ENCODE measurements at places on chromosomes 6 and 20.
A peak's percentile ranks its signal among the peaks of the same experiment; 100 is the strongest.

DNA sequence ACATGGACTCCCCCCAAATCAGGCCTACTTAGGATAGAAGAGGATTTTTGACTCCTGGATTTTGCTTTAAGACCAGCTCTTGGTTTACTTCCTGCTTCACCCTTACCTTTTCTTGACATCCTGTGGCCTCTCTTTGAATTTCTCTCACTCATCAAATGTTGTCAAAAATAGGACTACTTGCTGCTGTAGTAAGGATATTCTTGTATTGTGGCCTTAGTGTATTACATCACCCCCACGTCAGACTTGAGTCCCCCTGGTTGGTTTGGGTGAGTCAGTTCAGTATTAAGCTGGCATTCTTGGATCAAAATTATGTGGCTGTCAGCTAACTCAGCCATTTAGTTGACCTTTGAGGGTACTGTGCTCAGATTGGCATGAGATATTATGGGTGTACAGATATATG is 1.1 kb downstream of the TPX2 start:
- no peak for DNase-seq

DNA sequence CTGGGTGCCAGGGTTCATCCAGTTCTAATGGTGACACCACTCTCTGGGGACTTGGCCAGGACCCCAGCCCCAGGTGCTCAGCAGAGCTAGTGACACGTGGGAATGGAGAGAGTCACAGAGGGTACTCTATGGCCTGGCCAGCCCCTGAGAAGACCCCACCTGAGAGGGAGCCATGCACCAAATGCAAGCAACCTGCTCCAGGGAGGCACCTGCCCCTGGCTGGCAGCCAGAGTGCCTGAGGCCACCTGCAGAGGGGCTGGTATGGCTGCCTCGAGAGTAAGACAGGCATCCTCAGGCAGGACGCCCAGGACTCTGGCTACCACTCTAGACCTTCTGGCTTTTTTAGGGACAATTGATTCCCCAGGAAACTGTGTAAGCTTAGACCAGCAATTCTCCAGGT is 38.6 kb upstream of the CST7 start:
- no peak for DNase-seq

- no peak for DNase-seq
These were observed 30.9 kb downstream of the SCML4 start for GRCh38 chr6:107793191-107793590.

- DNase-seq: no peak
These were observed 114.1 kb upstream of the SMLR1 start for GRCh38 chr6:130713144-130713543.

DNA sequence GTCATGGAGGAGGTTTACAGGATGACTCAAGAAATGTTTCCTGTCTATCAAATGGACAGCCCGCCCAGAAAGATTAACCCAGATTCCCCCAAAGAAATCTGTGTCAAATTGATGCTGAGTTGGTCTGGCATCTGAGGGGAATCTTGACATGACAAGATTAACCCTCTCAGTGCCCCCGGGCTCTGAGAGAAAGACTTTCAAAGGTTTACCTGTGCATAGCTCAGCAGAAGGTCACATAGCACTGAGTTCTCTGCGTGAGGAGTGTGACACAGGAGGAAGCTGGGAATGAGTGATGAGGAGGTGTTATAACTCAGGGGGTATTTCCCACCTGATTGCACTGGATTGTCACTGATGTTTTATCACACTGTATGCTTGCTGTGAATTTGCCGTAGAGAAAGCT is 601.2 kb downstream of the DHX35 start:
- no peak for DNase-seq

GRCh38 chr6:166389119-166389518 is 6.4 kb upstream of the MPC1 start:
- DNase-seq: no peak

- no peak for DNase-seq
These were observed 874.2 kb downstream of the TFAP2A start for GRCh38 chr6:9540534-9541126.

DNA sequence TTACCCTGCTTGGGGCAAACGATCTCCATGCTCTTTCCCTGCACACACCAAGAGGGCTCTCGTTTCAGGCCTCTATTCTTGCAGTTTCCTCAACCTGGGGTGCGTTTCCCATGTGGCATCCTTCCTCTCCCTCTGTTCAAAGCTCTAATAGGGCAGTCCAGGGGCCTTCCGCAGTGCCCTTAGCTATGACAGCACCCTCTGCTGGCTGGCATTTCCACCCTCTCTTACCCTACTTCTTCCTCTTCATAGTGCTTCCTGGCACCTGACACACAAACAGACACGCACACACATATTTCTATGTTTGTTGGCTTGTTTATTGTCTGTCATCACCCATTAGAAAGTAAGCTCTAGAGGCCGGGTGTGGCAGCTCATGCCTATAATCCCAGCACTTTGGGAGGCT is 294.0 kb downstream of the CLIC5 start:
- no peak for DNase-seq

- DNase-seq: no peak
These were observed 27.9 kb downstream of the SDCBP2 start for GRCh38 chr20:1301031-1301529.

GRCh38 chr6:89475101-89475500 is 42.1 kb downstream of the ANKRD6 start:
- no peak for DNase-seq

DNA sequence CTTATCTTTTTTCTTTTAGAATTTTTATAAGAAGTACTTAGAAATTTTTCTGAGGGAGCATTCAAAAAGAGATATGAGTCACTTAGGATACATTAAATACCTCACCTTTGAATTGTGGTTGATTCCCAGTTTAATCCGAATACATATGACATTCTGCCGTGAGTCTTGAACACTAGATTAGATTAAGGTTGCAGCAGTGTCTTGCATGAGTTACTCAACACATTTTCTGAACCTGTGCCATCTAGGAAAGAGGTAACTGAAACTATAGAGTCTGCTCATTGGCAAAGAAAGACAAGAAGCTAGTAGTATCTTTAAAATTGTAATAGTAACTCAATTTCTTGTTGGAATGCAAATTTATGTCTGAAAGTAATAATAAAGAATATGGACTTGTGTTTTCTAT is 14.9 kb downstream of the PEX3 start:
- DNase-seq: no peak

DNA sequence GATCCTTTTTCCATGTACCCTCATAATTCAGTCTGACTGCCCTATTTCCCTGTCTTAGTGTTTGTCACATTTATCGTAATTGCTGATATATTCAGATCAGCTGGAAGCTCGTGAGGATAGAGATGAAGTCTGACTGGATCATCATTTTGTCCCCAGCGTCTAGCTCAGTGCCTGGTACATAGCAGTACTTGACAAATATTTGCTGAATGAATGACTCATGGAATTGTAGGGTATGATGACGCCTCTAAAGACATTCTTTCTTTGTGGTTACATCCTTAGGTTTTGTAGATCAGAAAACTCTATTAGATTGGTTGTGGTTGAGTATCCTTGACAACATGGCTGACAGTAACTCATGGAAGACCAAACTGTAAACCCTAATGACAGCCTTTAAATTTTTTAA is 68.9 kb downstream of the MTHFD1L start:
- DNase-seq: peak; percentile 45

GRCh38 chr6:121597654-121598053 is 162.2 kb downstream of the GJA1 start:
- DNase-seq: no peak

DNA sequence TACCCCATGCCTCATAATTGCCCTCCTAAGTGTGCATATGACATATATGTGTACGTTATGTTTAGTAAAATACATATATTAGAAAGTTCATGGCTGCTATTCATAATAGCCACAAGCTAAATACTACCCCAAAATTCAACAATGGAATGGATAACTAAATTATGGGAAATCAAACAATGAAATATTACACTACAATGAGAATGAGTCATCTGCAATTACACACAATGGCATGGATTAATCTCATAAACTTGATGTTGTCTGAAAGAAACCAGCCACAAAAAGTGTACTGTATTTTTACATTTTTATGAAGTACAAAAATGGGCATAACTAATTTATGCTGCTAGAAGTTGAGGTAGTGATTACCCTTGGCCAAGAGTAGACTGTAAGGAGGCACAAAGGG is 477.0 kb downstream of the HAO1 start:
- DNase-seq: no peak

DNA sequence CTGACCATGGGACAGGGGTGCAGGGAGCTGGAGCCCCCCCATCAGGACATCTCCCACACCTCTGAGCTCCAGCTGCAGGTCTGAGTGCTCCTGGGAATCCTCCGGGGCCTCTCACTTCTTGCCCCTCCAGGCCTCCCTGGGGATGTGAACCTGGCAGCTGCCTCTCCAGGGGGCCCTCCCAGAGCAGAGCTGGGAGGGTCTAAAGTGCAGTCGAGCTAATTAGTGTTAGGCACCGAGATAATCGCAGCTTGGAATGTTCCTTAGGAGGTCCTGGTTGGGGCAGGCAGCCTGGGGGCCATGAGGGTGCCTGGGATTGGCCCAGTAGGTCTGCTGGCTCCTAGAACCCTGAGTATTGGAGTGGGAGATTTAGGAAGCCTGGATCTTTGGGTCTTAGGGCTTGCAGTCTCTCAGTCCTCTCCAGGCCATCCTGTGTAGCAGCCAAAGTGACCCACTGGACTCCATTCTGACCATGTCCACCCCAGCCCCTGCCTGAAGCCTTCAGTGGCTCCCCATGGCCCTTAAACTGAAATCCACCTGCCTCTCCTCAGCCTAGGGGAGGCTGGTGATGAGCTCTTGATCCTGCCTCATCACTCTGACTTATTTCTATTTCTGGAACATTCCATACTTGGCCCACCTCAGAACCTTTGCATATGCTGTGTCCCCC is 26.0 kb downstream of the CEBPB start:
- DNase-seq: no peak

- DNase-seq: no peak
These were observed 580.8 kb downstream of the BMP2 start for GRCh38 chr20:7348253-7348652.

DNA sequence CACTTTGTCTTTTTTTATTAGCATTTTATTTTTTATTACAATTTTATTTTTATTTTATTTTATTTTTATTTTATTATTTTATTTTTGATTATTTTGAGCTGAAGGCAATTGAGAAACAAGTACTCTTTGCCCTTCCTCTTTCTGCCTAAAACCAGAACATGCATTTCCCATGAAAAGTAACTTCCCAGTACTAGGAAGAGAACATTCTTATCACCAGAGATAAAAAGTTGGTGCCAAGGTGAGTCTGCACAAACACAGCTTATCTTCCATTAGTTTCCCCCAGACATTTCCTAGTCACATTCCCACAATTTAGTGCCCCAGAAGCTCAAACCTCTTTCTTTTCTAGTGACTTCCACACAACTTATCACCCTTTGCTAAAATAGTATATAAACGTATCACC is 84.8 kb downstream of the CD24 start:
- DNase-seq: no peak

DNA sequence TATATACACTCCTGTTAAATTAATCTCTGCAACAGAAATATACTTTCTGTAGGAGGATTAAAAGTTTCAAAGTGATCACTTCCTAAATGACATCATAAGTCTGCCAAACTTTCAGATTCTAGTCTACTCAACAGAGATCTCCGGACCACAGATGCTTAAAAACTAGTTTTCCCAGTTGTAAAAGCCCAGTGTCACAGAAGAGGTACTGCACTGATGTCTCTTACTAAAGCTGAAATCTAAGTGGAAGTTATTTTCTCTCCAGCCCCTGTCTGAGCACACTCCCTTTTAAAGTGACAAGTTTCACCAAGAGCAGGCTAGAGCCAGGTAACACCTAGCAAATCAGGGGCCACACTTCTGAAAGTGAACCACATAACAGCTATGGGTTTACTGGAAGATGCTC is 71.6 kb upstream of the DST start:
- DNase-seq: no peak

DNA sequence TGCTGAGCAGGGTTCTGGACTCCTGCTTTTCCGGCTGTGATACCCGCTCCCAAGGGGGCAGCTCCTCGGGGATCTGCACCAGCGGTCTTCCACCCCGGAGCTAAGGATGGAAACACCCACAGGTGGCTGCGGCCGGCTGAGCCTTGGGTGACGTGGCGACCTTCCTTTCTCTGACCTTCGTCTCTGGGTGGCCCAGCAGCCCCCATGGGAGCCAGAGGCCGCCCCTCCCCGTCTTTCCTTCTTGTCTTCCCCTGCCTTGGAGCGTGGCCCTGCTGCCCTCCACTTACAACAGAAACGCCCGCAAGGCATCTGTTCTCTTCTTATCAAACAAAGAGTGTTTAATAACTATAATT is 405.7 kb downstream of the TAF4 start:
- no peak for DNase-seq

- DNase-seq: no peak
These were observed 91.4 kb downstream of the PLCB4 start for GRCh38 chr20:9160331-9160730.

- no peak for DNase-seq
These were observed 94.4 kb upstream of the FAM184A start for GRCh38 chr6:119172824-119173223.

DNA sequence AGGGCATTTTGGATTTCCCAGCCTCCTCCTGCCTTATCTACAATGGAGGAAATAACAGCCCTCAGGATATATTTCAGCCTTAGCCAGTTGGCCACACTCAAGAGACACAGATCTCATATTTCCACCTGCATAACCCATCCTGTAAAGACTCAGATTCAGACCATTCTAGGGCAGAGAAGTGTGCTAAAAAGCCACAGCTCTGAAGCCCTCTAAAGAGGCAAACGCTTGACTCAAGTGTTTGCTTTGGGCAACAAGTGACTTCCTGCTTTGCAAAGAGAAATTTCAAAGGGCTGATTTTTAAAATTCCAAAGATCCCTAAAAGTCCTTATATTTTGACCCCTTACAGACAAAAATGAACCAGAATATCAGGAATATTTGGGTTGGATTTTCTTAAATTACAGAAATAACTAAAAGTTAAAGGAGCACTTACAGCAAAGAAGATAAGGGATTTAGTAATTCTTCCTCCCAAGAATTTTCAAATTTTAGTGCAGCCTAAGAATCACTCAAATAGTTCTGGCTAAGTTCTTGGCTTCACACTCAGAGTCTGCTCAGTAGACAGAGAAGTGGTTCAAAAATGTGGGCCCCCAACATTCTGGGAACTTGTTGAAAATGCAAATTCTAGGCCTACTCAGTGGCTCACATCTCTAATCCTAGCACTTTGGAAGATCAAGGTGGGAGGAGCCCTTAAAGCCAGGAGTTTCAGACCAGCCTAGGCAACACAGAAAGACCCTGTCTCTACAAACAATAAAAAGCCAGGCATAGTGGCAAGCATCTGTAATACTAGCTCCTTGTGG is 18.9 kb upstream of the ADGRF5 start:
- DNase-seq: no peak
